Right renal cortex interstitium (tissue), 3 donors: ENCODE measurements at places on chromosomes 7 and 10. TPM values are rescaled to one million over a fixed set of nuclear protein-coding genes. Genes with fewer than 3 reads are reported as not detected.

PKD1L1 gene
- polyA plus RNA-seq = 0.25 TPM

DNA sequence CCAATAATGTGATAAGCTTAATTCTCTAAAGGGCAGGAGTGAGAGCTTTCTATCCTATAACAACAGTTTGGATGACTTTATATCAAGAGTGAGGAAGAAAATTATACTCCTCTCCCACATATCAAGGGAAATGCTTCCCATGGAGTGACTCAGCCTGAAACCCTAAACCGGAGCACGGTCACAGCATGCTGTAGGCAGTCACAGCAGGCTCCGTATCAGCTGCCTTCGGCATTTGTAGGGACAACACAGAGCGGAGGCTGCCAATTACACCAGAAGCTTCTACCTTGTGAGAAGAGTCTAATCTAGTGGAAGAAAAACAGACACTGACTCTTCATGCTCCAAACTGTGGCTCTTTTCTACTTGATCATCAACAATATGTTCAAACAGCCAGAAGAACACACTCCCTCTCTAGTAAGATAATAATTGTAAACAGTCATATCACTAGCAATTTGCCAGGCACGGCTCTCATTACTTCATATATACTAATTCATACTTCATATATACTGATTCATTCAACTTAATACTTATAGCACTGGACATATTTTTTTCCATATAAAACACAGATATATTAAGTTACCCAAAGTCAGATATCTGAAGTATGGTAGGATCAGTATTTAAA lies 65.9 kb downstream of the DGKB start:
- DNase-seq = peak; percentile 23

GRCh38 chr10:3904419-3904960 lies 119.5 kb upstream of the KLF6 start:
- DNase-seq = no peak

REPIN1 gene
- polyA plus RNA-seq = 76.5 TPM

DNA sequence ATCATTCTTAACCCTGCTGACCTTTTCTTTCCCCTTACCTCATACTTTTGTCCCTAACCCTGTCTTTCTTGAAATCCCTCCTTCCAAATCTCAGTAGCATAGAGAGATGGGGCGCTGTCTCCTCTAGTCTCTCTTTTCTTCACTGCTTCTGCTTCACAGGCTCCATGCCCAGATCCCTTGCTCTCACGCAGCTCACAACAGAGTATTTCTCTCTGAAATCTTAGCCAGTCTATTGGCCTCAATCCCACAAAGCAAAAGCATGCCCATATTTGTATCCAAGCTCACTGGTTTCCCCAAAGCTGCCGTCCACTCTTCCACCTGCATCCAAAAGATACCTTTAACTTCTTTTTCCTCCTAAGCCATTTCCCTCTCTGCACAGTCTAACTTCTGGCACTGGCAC lies 526.8 kb downstream of the PLXDC2 start:
- DNase-seq = no peak

- no peak for DNase-seq
These were observed 72.7 kb downstream of the COL13A1 start for GRCh38 chr10:69874449-69874848.

GUSB gene
- polyA plus RNA-seq = 77.3 TPM

GRCh38 chr10:8181496-8182157 lies 127.1 kb downstream of the GATA3 start:
- DNase-seq = no peak

DNA sequence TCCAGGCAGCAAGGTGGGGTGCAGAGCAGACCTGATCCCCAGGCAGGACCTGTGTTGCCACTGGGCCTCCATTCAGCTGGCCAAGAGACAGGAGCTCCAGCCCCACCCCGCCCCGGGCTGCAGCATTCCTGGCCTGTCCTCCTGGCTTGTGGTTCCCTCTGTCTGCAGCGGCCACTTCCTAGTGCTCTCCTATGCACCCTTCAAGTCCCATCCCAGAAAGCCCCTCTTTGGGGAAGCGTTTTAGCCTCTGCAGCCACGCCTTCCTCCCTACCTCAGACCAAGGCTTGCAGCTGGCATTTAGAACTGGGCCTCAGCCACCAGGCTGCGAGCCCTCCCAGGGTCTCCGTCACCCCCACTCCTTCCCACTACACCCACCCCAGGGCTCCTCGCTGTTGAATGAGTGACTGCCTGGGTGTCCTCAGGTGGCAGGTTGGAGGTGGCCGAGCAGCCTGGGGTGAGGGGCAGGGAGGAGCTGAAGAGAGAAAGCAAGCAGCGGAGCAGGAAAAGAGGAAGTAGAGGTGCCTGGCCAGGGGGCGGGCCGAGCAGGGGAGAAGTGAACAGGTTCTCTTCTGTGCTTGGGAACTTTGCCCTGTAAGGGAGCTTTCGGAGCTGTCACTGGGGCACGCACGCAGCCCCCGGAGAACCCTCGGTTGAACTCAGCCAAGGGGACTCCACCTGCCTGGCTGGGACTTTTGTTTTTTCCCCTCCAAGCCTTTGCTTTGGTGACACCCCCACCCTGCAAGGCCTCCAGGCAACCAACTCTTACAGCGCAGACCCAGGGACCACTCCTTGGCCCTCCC lies 109.1 kb upstream of the TNRC18 start:
- no peak for DNase-seq

DNA sequence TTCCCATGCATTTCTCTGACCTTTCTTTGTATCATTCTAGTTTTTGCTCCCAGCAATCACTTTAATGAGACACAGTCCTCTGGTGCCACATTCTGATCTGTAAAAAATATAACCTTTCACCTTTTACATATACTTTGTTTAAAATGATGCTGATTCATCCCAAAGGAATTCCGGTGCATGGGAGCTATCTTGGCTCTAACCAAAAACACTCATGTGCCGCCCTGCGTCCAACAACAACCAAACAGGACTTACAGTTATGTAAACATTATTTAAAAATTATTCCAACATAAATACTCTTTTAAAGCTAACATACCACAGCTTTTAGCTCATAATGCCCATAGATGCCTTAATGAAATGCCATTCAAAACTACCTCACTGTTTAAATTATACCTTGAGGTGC lies 7.7 kb upstream of the OPALIN start:
- DNase-seq = no peak

DLX6 gene
- polyA plus RNA-seq = not detected

HECW1 gene
- polyA plus RNA-seq = 5.6 TPM

DNA sequence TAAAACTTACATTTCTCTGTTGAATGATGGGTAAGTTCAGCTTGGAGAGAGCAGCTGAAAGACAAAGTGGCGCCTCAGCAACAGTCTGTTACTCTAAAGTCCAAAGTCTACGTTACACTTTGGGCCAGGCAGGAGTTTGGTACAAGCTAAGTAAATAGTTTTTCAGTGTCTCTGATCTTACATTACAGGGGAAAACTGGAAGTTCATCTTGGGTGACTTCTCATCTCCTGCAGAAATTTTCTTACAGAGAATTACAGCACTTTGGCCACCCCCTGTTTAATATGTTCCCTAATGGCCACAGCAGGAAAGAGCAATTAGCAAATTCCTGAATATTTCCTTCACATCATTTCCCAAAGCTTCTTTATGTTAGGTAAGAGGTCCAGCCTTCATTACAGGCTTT lies 67.1 kb downstream of the ABCC2 start:
- no peak for DNase-seq

- DNase-seq = no peak
These were observed 759.4 kb downstream of the CNTNAP2 start for GRCh38 chr7:146875981-146876380.

DNA sequence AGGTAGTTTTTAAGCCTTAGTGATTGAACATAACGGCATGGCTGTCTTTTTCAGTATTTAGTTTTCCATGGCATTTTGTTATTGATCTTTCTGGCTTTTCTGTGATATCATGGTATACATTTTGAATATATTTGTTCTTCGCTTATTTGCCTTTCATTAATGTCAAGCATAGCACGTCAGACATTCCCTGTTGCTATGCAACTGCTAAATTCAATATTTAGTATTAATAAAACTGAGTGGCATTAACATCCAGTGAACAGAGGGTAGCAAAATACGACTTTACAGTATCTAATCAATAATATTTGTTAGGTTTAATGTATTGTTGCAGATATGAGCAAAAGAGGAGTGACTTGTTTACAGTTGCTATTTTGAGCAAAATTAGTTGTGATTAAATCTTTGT lies 72.5 kb downstream of the LCOR start:
- DNase-seq = no peak
